AG04449 (cell line): ENCODE measurements at places on chromosomes 13 and 19.

DNA sequence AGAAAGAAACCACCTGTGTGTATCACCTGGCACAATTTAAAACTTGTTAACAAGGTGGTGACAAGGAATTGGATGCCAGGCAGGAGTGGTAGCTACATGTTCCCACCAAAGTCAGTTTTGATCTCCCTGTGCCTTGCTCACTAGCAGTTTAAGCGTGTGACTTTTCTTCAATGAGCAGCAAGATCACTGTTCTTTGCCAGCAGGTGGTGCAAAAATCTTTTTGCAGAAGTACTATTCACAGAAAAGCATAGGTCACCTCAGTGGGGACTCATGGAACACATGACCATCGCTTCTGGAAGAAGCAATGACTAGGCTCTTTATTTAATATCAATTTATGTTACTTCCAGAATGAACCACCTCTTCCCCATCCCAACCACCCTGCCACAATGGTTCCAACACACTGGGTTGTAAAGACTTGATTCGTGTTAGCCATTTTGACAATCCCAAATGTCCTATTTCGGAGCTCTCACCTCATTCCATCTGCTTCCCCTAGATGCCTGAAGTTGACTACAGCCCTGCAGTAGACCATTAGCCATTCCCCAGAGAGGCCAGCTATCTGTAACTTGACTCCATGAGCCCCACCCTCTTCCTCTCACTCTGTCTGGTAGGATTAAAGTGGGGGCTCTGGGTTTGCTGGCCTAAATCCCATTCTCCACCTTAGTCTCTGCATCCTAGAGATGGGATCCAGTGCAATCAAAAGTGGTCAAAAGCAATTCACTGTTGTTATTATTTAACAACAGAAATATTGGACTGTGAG lies 59.1 kb upstream of the TNFRSF19 start:
- no peak for DNase-seq

GRCh38 chr13:100707818-100708740 lies 33.5 kb upstream of the TMTC4 start:
- DNase-seq = no peak

DNA sequence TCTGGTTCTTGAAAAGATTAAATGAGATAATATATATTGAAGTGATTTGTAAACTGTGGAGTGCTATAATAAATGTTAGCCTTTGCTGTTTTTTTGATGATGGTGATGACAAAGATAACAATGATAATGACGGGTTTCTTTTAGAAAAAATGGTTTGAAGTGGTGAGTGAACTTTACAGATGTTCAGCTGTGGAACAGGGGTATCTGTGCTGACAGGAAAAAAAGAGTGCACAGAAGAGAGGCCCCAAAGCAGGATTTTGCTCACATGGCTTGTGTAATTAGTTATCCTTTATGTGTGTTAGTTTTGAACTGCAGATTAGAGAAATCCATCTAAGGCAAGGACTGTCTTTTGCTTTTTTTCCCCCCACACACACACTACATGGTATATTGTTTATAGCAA lies 119.2 kb downstream of the CYSLTR2 start:
- DNase-seq = no peak

GRCh38 chr19:13024951-13025697 lies 29.8 kb downstream of the NFIX start:
- no peak for DNase-seq

DNA sequence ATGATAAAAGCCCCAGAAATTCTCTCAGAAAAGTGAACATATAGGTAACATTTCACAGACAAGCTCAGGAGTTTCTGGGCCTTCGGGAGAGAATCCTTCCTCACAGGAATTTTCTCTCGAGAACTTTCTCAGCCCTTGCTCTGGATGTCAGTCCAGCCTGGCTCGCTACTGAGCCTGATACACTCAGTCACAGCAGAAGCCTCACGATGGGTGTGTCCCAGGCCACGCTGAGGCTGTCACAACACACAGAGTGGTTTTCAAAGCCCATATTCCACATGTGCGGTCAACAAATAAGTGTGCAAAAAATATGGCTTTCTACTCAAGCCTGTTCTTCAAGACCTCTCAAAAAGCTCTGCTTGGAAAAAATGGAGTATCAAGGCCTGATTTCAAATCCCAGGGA lies 31.5 kb upstream of the MEDAG start:
- no peak for DNase-seq

DNA sequence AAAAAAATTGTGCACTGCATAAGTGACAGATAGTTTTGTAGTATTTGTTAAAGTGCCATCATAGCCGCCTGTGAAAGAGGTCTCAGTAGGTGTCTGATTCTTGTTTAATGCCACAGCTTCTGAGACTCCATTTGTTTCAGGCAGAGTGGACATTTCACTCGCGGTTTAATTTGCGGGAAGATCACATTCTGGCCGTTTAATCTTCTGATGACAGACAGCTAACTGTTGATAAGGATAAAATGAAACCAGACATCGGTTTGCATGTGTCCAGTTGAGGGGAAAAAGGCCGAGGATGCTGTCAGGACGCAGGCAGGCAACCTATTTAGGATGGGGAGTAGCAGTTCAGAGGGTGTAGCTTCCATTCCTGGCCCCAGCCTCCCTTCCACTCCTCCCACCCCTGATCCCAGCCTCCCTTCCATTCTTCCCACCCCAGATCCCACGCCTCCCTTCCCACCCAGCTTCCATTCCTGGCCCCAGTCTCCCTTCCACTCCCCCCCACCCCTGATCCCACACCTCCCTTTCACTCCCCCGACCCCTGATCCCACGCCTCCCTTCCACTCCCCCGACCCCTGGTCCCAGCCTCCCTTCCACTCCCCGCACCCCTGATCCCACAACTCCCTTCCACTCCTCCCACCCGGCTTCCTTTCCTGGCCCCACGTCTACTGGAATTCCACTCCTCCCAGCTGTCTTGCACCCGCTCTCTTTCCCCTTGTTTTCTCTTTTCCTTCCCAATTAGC lies 23.8 kb downstream of the ATP11A start:
- DNase-seq = no peak

GRCh38 chr13:94209117-94209516 lies 270.4 kb downstream of the DCT start:
- DNase-seq = no peak

DNA sequence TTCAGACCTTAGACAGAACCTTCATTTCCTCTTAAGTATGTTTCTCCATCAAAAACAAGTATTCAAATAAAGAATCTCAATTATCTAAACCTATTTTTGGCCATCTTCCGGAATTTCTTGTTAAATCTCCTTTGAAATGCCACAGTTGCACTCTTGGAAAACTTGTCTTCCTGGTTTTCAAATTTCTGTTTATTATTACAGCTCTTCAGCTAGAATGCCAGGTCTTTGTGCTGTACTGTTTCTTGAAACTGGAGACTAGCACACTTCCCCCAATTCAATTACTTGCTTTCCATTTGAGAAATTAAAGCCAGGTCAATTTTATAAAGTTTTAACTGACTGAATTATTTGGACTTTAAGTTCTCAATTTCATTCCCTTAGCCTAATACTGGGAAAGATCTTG lies 10.2 kb downstream of the KCNRG start:
- DNase-seq = no peak

DNA sequence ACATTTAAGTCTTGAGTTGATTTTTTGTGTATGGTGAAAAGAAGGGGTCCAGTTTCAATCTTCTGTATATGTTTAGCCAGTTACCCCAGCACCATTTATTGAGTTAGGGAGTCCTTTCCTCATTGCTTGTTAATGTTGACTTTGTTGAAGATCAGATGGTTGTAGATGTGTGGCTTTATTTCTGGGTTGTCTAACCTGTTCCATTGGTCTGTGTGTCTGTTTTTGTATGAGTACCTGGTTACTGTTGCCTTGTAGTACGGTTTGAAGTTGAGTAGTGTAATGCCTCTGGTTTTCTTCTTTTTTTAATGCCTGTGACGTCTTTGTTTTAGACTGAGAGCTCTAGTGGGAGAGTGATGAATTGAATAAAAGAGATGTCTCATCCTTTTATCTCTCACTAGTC lies 83.2 kb downstream of the NBEA start:
- DNase-seq = no peak

DNA sequence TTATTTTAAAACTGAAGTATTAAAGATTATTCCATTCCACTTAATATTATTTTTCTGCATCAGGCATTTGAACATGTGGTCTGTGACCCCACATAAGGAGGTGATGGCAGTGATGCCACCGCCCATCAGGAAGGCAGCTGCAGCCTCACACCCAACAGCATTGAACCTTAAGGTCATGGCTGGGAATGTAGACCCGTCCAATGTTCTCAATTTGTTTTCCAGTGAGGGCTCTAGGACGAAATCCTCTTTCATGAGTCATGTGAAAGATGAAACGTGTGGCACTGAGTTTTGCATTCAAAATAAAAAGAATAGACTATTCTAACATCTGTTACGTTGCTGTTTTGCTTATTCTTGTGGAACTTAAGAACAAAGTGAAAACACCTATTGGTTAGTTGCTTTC lies 74.5 kb upstream of the ANKRD10 start:
- DNase-seq = no peak

GRCh38 chr13:66506979-66507378 lies 723.2 kb downstream of the PCDH9 start:
- no peak for DNase-seq

DNA sequence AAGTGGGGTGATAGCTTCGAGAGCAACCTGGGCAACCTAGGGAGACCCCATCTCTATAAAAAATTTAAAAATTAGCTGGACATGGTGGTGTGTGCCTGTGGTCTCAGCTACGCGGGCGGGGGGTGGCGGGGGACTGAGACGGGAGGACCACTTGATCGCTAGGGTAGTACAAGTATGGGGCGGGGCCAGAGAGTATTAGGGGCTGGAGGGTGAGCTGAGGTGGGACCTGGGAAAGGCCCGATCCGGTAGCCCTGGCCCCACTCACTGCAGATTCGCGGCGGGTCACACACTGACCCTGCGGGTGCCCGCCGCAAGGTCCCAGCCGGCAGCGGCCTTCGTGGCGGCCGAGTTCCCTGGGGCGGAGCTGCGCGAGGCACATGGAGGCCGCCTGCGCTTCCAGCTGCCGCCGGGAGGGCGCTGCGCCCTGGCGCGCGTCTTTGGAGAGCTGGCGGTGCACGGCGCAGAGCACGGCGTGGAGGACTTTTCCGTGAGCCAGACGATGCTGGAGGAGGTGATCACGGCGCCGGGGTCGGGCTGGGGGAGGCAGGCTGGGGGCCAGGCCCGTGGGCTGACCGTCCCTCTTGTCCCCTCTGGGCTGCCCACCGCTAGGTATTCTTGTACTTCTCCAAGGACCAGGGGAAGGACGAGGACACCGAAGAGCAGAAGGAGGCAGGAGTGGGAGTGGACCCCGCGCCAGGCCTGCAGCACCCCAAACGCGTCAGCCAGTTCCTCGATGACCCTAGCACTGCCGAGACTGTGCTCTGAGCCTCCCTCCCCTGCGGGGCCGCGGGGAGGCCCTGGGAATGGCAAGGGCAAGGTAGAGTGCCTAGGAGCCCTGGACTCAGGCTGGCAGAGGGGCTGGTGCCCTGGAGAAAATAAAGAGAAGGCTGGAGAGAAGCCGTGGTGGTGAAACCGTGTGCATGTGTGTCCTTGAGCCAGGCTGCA lies 2.0 kb upstream of the ARHGAP45 start:
- no peak for DNase-seq

- DNase-seq = no peak
Measured at GRCh38 chr13:79190932-79191331, 215.1 kb downstream of the RBM26 start.
